ENCODE measurements at places on chromosomes 13 and 19.

DNA sequence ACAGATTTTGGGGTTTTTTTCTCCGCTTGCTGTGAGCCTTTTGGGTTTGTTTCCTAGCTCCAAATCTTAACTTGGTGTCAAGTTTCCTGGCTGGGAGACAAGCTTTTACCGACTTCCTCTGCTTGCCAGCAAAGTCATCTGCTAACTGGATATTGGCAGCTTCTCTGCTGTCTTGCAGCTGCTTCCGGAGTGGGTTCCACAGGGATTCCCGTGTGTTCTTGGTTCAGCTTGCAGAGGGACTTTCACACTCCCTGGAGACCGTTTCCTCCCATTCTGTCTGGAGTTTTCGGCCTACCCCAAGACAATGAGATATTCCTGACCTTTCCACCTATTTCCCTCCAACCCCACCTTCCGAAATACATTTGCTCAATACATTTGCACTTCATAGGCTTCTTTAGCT lies 2.2 kb upstream of the COLGALT1 start:
- no peak for DNase-seq

GRCh38 chr19:35738887-35739229 lies 3.4 kb downstream of the IGFLR1 start:
- DNase-seq = no peak

- no peak for DNase-seq
Measured at GRCh38 chr13:20457670-20458069, 68.0 kb downstream of the CRYL1 start.

DNA sequence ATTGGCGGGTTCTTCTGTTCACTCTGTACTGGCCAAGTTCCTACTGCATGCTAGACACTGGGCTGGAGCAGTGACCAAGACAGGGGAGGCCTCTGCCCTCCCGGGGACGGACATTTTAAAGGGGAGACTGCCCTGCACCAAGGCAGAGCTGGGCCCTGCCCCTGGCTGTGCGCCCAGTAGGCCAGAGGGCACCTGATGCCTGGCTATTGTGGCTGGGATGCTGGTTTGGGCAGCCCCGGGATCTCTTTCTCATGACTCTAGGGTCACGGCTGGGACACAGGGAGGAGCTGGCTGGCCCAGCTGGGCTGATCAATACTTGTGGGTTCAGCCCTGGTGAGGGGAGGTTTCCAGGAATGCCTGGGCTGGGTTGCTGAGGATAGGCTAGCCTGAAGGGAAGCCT lies 17.7 kb downstream of the LIPE start:
- DNase-seq = no peak

DNA sequence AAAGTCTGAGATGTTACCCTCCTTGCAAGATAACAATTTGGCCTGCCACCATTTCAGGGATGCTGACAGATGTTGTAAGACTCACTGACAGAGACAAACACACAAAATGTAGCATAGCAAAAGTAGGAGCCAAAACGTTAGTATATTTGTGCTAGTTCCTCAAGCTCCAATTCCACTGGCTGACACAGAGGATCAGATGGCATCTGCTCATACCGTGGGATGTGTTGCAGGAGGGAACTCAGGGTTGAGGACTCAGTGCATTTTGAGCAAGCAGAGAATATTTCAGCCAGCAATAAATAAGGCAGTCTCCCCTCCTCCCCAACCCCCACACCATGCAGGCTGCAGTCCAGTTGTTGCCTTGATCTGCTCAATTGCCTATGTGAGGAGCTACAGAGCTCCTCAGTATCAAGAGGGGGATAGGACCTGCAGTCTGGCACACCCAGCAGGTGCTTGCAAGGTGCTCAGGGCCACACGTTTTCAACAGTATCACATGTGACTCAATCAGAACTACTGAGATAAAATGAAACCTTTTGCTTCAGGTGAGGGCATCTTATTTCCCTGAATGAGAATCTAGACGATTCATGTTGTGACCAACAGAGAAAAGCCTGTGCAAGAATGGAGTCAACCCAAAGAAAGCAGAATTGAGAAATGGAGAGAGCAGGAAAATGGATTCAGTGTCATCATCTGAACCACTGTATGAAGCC lies 23.6 kb upstream of the LRCH1 start:
- no peak for DNase-seq

DNA sequence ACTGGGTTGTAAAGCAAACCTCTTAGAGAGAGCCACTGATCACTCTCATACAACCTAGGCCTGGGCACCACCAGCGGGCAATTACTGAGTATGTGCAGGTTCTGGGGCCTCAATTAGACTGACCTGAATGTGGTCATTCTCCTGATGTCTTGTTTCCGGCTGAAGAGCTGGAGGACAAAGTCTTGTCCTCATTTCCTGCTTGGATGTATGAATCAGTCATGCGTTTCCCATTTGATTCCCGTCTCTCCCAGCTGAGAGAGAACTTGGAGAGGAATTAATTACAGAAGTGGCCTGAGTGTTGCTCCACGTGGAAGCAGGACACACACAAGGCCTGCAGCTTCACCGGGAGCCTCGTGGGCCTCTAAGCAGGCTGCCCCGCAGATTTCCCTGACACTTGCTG lies 799.3 kb upstream of the ARGLU1 start:
- no peak for DNase-seq

DNA sequence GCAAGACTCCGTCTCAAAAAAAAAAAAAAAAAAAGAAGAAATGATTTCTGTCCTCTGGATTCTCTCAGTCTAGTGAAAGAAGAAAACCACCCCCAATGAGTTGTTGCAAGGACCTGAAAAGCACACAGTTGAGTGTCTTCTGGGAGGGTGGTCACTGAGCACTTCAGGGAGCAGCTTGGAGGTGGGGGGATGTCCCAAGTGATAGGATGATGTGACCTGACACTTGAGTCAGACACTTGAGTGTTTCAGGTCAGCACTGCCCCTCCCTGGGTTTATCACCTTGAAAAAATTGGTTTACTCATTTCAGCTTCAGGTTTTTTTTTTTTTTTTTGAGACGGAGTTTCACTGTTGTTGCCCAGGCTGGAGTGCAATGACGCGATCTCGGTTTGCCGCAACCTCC lies 63.2 kb downstream of the ZNF823 start:
- no peak for DNase-seq

DNA sequence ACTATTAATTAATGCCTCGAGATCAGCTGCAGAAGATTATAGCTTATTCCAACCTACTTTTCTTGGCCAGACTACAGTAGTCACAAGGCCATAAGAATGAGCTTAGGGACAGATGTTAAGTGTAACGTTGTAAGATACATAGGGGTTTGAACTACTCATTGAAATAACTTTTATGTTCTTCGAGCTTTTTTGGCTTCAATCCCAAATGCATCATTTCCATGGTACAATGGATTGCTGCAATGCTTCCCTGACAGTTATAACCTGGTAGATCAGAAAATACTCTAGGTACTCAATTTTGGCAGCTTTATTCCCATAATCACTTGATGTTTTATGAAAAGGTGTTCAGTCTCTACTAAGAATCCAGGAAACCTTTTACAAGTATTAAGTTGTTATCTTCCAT lies 2216.7 kb upstream of the PCDH20 start:
- DNase-seq = no peak

DNA sequence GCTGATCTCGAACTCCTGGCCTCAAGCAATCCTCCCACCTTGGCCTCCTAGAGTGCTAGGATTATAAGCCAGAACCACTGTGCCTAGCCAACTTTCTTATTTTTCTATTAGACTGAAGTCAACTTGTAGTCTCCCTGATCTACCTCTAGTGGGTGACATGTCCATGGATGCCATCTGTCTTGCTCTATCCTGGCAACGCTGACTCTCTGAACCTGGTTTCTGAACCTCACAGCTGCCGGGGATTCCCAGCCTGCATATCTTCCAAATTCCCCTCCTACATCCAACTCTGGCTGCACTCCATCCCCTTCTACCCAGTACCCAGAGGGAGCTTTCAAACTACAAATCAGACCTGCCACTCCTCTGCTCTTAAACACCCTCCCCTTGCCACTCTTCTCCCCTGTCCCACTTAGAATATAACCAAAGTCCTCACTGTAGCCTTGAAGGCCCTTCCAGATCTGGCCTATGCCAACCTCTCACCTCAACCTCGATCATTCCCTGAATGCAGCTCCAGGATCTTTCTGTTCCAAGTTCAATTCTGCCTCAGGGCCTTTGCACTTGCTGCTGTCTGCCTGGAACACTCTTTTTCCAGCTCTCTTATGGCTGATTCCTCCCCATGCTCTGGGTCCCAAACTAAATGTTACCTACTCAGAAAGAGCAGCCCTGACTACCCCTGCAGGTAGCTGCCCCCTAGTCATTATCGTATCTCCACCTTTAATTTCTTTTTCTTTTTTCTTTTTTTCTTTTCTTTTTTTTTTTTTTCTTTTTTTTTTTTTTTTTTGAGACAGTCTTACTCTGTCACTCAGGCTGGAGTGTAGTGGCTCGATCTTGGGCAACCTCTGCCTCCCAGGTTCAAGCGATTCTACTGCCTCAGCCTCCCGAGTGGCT lies 2.2 kb downstream of the CLIP3 start:
- no peak for DNase-seq

DNA sequence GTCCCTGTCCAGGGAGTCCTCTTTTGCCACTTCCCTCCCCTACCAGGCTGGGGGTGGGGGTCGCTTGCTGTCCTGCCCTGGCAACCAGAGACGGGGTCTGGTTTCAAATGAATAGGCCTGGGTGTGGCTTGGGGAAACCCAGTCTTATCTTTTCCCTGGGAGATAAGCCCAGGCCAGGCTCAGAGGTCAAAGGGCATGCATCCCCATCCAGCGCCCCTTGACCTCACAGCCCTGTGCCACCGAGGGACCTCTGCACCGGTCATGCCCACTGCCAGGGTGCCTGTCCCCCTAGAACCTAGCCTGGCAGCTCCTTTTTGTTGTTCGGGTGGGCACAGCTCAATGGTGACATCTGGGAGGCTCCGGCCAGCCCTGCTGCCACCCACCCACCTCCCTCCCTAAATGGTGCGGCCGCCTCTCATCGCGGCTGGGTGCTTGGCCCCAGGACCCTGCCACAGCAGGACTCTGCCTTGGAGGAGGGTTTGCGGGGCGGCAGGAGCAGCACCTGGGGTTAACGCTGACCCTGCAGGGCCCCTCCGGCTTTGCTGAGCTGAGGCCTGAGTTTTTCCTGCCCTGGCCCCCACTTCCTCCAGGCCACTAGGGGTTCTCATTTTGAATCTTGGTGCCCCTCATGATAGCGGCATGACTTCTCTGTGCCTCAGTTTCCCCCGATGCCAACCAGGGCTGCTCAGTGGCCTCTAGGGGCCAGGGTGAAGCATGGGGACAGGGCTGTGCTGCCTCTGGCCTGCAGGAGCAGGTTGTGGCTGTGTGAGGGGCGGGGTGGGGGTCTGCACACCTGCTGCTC lies 2.9 kb upstream of the CERS1 start:
- DNase-seq = no peak

- no peak for DNase-seq
Measured at GRCh38 chr19:13670846-13671245, 93.5 kb upstream of the MRI1 start.

- DNase-seq = no peak
Measured at GRCh38 chr13:110359840-110360301, 52.8 kb downstream of the COL4A2 start.

GRCh38 chr19:19628501-19629134 lies 598 bp upstream of the LPAR2 start:
- no peak for DNase-seq

GRCh38 chr13:100842136-100842535 lies 167.5 kb upstream of the TMTC4 start:
- DNase-seq = no peak

- no peak for DNase-seq
Measured at GRCh38 chr19:4891066-4891465, 11.6 kb downstream of the ARRDC5 start.

GRCh38 chr13:93249364-93250306 lies 23.0 kb downstream of the GPC6 start:
- no peak for DNase-seq
